OCI-LY7 (cell line): ENCODE measurements at places on chromosomes 3 and 15.

- no peak for DNase-seq
Observed at GRCh38 chr3:49927798-49928197, 1.8 kb downstream of the MON1A start.

GRCh38 chr3:49606427-49606826 is 52.1 kb downstream of the BSN start:
- no peak for DNase-seq

DNA sequence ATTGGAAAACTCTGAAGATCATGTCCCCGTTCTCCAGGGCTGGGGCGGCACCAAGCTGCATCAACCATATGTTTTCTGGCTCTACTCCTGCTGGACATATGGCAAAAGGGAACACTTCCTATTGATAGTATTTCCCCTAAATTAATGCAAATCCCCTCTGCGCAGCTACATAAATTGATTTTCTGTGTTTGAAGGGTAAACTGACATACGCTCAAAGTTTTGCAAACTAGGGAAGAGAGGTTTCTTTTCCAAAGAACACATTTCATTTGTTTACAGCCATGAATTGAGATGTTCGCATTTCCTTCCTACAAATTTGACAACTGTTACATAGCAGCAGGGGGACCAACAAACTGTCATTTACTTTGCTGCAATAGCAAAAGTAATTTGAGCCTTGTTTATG is 35.9 kb downstream of the CTXND1 start:
- DNase-seq: no peak

- DNase-seq: no peak
Observed at GRCh38 chr3:55676643-55677042, 189.5 kb upstream of the WNT5A start.

- no peak for DNase-seq
Observed at GRCh38 chr15:71330638-71331162, 215.4 kb downstream of the THSD4 start.
